CD8-positive, alpha-beta T cell (primary cell): ENCODE measurements at places on chromosomes 5 and 9. TPM values are rescaled to one million over a fixed set of nuclear protein-coding genes. Genes with fewer than 3 reads are reported as not detected.

DNA sequence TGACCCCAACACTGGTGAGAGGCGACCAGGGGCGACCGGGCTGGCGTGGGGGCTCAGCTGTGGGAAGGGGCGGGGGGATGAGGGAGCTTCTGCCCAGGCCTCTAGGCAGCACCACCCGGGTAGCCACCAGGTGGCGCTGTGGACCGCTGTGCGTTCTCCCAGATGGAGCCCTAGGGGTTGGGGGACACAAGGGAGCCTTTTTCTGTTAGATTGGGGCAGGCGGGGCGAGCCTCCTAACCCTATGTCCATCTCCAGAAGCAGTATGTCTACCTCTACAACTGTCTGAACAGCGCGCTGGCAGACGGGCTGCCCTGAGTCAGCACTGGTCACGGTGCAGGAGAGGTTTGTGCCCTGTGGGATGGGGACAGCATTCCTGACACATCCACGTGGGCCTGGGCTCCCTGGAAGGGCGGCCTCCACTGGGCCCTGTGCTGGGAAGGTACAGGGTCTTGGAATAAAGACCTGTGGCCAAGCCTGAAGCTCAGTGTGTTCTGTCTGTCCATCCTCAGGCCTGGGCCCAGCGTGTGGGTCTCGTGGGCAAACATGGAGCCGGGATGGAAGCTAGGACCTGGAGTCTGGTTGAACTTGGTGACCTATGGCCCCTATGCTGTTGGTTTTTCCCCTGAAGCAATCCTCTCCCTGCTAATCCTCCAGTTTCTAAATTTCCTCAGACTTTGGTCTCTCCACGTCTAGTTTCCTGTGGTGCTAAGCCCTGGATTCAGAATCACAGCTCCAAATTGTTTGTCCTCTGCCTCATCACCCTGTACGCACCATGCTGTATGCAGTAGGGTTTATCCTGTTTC lies 23.1 kb upstream of the SPTLC1 start:
- DNase-seq, result peak; percentile 64

Gene ACTBL2
- not detected for total RNA-seq

Gene IL17B
- not detected for total RNA-seq

Gene BTNL8
- not detected for total RNA-seq

Gene PPP1R26
- 0.36 TPM for total RNA-seq

Gene PCDHA1
- not detected for total RNA-seq

Gene ABITRAM
- 10.6 TPM for total RNA-seq

- no peak for DNase-seq
Observed at GRCh38 chr9:136368190-136368589, 4.6 kb upstream of the DNLZ start.

DNA sequence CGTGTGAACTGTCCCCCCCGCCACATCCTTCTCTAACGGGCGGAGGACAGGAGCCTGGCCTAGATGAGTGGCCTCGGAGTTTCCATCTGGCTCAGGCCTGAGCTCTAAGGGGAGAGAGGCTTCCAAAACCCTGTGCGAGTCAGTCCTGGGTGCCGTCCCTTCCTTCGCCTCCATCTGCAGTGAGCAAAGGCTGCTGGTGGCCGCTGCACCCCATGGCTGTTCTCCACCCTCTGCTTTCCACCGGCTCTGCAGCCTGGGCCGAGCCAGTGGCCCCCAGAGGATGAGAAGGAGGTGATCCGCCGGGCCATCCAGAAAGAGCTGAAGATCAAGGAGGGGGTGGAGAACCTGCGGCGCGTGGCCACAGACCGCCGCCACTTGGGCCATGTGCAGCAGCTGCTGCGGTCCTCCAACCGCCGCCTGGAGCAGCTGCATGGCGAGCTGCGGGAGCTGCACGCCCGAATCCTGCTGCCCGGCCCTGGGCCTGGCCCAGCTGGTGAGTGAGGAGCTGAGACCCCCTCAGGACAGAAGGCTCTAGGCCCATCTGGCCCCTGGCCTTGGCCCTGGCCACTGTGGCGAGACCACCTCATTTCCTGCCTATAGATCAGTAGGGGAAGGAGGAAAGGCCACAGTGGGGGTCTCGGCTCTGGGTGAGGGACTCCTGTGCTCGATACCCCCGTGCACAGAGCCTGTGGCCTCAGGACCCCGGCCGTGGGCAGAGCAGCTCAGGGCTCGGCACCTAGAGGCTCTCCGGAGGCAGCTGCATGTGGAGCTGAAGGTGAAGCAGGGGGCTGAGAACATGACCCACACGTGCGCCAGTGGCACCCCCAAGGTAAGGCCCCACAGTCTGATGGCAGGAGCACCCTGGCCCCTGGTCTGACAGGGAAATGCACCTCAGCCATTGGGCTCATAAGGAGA lies 3.0 kb downstream of the PKN3 start:
- DNase-seq, result no peak

DNA sequence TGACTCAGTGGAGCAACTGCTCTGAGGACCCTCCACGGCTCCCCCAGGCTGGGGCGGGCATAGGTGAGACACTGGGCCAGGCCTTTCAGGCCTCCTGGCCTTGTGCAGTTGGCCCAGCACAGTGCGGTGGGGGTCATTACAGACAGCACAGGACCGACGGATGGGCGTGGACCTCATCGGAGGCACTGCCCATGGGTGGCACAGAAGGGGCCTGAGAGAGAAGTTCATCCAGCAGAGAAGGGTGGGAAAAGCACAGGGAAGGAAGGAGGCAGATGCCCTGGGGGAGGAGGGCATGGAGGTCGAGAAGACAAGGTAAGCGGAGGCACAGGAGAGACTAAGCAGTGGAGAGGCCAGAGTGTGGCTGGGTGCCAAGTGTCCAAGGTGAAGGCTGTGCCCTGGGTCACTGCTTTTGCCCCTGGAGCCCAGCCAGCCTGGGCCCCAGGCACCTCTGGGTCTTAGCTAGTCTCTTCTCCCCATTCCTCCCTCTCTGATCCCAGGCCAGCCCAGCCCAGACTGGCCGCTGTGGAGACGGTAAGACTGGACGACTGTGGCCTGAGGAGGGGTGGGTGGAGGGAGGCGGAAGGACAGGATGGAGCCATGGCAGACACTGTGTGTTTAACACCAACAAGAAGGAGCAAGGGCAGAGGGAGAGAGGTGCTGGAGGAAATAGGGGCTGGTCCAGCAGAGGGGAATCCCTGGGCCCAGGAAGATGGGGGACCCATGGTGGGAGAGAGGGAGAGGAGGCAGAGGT lies 5.7 kb downstream of the IL3 start:
- no peak for DNase-seq

DNA sequence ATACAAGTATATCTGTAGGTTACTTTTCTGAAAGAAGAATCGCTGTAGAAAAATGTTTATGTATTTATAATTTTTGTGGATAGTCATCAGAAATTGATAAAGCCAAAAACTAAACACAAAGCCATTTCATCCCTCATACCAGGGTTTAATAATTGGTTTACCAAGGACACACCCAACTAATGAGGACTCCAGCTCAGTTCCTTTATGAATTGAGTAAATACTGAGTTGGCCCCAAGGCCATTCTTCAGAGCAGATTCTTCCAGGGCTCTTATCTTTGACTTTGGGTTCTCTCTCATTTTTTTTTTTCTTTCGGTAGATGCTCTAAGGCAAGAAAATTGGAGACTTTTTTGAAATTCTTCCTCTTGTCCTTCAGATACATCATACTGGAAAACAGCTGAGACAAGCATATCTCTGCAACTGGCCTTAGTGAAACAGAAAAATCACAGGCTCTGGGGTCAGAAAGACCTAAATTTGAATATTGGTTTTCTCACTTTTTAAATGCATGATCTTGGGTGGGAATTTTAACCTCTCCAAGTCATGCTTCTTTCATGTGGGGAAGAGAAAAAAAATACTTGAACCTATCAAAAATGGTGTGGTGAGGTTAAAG lies 401.8 kb downstream of the ARHGEF28 start:
- DNase-seq, result no peak

DNA sequence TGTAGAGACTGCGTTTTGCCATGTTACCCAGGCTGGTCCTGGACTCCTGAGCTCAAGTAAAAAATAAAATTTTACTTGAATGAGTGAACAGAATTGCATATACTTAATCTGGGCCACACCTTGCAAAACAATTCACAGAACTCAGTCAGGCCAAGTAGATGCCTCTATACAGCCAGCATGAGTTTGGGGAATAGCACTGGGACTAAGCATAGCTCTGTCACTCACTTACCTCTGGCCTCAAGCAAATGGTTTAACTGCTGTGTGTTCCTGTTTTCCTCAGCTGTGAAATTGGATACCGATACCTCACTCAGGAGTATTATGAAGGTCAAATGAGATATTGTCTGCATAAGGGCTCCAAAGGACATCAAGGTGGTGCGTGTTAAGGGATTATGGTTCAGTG lies 10.9 kb upstream of the FRMPD1 start:
- no peak for DNase-seq

Gene NUTM2F
- not detected for total RNA-seq

GRCh38 chr9:89430995-89431394 lies 66.9 kb downstream of the SEMA4D start:
- no peak for DNase-seq

- DNase-seq, result no peak
Observed at GRCh38 chr9:137217276-137218211, 4.5 kb downstream of the RNF208 start.

GRCh38 chr5:68648944-68649857 lies 433.6 kb downstream of the PIK3R1 start:
- no peak for DNase-seq
